ENCODE measurements at places on chromosomes 4 and X.
A peak's percentile ranks its signal among the peaks of the same experiment; 100 is the strongest.

DNA sequence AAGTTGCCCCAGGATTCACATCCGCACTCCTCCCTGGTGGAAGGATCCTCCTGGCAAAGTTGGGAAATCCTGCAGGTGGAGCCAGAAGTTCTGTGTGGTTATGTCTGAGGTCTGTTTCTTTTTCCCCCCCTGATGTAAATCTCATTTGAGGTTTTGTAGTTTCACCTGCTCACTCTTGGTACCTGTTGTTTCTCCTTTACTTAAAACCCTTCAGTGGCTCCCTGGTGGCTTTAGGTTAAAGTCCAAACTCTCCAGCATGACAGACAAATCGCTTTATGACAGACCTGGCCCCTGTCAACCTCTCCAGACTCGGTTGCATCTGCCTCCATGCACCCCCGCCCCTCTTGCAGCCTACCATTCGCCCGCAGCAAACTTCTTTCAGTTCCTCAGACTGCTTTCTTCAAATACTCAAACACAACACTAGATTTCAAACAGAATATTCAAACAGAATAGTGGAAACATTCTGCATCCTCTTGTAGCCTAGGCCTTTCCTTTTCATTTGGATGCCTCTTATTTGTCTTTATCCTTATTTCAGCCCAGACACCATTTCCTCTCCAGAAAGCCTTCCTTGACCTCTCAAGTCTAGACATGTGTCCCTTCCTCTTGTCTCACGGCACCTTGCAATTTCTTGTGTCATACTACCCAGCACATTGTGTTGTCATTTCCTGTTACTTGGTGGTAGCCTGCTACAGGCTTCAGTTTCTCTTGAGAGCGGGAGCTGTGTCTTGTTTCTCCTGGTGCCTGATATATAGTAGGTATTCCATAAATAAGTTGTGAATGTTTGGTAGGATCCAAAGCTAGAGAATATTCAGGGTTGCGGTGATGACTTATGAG, 24.8 kb downstream of the IL13RA1 start:
- DNase-seq, result no peak

DNA sequence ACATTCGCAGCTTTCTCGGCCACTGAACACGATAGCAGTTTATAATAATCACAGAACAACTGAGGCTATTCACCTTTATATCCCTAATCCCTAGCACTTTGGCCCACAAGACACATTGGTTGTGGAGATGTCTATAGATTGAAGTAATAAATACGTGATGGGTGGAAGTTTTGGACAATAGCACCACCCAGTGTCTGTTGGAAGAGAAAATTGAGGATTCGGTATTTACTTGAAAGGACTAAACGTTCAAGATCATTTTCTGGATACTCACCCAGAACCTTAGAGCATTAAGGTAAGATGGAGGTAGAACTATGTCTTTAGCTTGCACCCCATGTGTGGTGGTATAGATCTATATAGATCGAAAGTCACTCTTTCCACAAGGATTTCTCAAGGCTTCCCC, 787 bp upstream of the TMSB15A start:
- DNase-seq, result no peak

GRCh38 chr4:13464973-13465372, 19.2 kb downstream of the RAB28 start:
- no peak for DNase-seq

DNA sequence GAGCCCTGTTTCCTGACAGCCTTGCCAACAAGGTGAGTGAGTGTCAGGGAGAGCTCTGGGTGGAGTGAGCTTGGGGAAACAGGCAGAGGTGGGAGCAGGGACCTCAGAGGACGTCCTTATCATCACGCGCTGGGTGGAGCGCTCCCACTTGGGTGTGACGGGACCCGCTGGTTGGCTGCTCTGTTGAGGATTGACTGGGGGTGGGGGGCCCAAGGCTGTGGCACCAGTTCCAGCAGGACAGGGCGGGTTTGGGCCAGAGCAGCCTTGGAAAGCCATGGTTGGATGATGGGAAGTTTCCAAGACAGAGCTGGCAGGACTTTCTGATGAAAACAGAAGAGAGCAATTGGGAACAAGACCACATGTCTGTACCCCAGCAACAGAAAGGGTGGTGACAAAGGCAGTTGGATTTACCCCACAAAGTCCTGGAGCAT, 3.0 kb upstream of the PCGF3 start:
- DNase-seq, result no peak

- no peak for DNase-seq
Measured at GRCh38 chrX:22430701-22431100, 158.0 kb downstream of the CBLL2 start.

GRCh38 chr4:148874331-148874730, 432.1 kb upstream of the NR3C2 start:
- DNase-seq, result no peak

- no peak for DNase-seq
Measured at GRCh38 chrX:64394059-64394873, 986 bp downstream of the MTMR8 start.

DNA sequence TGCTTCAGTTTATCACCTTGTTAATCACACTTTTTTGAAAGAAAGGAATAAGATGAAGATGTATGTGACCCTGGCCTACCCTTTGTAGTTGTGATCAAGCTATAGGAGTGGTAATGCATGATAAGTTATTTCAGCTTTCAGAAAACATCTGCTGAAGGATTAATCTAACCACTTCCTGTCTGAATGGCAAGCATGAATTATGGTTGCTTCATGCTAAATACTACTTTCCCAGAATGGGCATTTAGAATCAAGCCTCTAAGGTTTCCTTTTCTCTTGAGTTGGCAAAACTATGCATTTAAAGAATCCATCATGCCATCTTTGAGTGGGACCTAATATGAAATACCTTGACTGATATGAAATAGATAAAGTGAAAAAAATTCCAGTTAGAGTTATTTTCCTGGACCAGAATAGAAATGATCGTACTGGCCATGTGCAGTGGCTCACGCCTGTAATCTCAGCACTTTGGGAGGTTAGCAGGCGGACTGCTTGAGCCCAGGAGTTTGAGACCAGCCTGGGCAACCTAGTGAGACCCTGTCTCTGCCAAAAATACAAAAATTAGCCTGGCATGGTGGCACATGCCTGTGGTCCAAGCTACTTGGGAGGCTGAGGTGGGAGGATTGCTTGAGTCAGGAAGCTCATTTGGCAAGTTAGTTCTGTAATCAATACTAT, 59.1 kb downstream of the ANXA3 start:
- no peak for DNase-seq

- no peak for DNase-seq
Measured at GRCh38 chr4:2194496-2194895, 47.4 kb downstream of the HAUS3 start.

- DNase-seq, result no peak
Measured at GRCh38 chr4:178196751-178197374, 754.6 kb upstream of the AGA start.

- no peak for DNase-seq
Measured at GRCh38 chrX:150525061-150525919, 43.1 kb upstream of the MTM1 start.

DNA sequence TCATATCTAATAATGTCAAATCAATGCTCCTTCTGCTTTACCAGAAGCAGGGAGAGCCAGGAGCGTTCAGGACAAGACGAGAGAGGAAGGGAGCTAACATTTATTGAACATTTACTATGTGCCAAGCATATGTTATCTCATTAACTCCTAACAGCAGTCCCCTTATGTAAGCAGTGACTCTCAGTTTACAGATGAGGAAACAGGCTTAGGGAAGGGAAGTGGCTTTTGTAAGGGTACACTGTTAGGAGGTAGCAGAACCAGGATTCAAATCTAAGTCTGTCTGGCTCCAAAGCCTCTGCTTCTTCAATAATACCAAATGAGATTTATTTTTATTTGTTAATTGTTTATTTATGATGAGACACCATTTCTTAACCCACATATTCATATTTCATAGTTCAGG, 2.6 kb upstream of the STARD8 start:
- no peak for DNase-seq

- DNase-seq, result no peak
Measured at GRCh38 chr4:141757287-141757686, 120.9 kb downstream of the IL15 start.

DNA sequence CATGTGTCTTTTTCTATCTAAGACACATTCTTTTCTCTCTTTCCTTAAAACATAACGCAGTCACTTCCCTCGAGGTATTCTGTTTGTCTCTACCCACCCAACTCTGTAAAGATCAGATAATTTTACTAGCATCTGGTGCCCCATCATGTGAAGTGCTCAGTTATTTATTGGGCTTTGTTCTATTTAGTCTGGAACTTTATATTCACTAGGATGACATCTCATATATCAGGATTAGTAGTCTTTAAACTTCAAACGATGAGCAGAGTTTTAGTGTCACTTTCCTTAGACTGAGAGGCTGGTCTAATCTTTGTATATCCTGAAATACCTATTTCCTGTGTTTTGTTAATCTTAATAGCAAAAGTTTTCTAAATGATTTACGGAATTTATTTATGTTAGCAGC, 445.5 kb upstream of the NDST3 start:
- DNase-seq, result no peak

GRCh38 chrX:103098488-103098887, 5.5 kb upstream of the NXF3 start:
- DNase-seq, result no peak

DNA sequence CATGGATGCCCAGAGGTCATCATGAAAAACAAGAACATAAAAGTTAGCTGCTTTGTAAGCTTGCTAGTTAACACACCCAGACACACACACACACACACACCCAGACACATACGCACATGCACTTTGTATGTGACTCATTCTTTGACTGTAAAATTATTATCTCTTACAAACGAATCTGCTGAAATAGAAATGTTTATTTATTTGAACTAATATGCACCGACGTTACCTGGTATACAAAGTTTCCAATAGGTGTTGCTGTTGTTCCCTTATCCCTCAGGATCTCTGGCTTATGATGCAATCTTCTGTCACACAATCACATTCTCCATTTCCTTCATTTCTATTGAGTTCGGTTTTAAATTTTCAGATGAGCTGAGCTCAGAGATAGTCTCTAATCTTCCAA, 209.3 kb downstream of the PTTG2 start:
- no peak for DNase-seq

DNA sequence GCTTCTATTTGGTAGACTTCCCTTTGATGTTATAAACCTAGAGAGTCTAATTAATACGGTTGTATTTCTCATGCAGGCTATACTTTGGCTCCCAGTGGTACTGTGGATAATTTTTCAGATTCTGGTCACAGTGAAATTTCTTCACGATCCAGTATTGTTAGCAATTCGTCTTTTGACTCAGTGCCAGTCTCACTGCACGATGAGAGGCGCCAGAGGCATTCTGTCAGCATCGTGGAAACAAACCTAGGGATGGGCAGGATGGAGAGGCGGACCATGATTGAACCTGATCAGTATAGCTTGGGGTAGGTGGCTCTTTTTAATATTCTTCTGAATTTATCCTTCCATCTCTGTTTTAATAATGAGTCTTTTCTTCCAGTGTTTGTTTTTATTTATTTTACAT, 249.7 kb downstream of the RAPGEF2 start:
- no peak for DNase-seq

DNA sequence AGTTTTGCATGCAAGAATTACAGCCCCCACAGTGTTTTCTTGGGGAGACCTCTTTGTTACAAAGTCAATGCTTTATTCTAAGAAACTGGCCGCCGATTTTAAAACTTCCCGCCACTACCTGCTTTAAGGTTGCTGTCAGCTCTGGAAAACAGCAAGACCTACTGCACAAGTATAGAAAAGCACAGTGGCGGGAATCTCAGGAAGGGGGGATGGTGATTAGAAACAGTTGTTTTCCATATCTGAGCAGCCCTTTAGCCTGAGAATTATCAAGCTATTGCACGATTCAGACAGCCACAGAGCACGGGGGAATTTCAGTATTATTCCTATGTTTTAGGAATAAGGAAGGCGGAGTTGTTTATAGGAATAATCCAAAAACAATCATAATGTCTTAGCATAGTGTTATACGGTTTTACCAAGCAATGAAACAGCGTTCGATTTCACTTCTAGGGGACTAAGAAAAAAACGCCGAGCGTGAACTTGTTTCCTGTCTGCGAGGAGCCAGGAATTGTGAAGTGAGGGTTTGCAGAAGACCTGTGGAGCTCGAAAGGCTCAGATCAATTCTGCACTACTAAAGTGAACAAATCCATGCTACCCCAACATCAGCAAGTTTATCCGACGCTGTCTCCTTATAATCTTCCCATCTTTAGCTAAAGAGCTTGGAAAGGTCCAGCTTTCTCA, 81.3 kb downstream of the HMGN5 start:
- DNase-seq, result no peak

DNA sequence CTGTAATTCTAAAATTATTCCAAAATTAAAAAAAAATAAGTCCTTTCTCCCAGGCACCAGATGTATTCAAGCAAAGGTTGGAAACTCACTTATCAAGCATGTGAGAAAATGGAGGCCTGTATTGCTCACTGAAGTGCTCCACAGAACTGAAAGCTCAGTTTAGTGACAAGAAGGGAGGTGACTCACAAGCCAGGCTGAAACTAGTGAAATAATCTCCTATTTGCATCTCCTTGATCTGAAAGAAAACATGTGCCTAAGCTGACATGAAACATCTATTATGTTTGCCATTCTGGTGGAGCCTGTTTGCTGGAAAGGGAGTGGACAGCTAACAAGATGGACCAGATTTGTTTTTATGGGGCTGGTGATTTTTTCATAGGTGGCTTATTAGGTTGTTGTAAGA, 54.0 kb upstream of the AMELX start:
- DNase-seq, result no peak

DNA sequence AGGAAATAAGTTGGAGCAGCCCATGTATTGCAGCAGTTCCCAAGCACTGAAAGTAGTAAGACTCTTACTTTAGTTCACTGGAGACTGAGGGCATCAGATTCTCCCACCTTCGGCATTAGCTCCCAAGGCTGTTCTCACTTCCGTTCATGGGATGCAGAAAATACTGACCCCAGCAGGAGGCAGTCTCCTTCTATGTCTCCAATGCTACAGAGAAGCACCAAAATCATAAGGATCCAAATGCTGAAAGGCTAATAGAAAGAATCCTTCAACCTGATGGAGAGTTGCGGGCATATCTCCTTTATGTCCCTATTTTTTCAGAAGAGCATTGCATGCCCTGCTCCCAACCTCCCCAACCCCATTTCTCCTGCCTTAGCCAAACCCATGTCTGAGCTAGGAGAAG, 32.4 kb downstream of the ADH7 start:
- DNase-seq, result no peak

DNA sequence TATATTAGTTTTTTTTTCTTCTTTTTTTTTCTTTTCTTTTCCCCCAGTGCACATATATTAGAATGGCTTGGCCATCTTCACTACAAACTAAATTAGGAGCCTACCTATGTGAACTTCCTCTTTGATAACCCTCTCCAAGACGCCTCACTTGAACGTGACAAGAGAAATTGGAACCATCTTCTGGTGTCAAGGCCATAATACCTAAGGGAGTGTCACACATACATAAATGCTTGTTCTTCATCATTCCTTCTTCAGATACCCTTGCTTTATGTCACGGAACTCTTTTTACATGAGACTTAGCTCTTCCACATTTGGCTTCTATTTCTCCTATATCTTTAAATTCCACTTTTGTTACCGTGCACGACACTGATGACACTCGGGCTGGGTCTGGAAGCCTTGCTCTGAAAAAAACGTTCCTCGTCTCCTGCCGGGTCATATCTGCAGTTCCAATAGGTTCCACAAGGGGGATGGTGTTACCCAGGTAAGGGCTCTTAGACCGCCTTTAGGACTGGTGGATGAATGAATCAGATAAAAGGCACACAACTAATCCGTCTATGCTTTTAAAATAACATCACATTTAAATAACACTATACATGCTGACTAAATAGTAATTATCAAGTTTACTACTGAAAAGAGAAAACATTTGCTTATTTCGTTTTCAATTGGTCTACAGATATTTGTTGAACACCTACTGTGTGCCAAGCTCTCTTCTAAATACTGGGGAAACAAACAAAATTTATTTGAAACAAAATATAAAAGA, 19.9 kb downstream of the DGAT2L6 start:
- peak; percentile 56 for DNase-seq

All from stimulated activated naive CD8-positive, alpha-beta T cell treated with anti-CD3 and anti-CD28 coated beads, Interleukin-15, amount 100 ng/mL, for 72 hours (primary cell).